GM12891 (cell line): ENCODE measurements at places on chromosomes 3 and 15.
A peak's percentile ranks its signal among the peaks of the same experiment; 100 is the strongest.

- DNase-seq, result peak; percentile 91
These were observed 35.8 kb downstream of the CPN2 start for GRCh38 chr3:194315088-194315964.

- DNase-seq, result no peak
These were observed 32.6 kb downstream of the CCNB2 start for GRCh38 chr15:59137566-59137965.

DNA sequence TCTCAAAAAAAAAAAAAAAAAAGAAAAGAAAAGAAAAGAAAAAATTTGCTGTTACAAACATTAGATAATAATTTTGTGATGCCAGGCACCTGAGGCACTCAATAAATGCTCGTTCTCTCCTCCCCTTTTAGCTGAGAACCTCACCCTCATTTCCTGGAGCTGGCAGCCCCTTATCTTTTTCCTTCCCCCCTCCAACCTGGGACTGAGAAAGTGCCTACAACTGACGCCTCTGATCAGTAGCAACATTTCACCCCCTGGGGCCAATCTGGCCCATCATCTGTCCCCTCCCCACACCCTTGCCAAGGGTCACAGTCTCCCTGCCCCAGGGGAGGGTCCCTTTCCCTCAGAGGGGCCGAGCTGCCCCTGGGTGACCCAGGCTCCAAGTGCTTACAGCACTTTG is 12.6 kb upstream of the RNU6-1 start:
- no peak for DNase-seq

GRCh38 chr3:30864836-30865235 is 29.6 kb downstream of the GADL1 start:
- DNase-seq, result no peak

DNA sequence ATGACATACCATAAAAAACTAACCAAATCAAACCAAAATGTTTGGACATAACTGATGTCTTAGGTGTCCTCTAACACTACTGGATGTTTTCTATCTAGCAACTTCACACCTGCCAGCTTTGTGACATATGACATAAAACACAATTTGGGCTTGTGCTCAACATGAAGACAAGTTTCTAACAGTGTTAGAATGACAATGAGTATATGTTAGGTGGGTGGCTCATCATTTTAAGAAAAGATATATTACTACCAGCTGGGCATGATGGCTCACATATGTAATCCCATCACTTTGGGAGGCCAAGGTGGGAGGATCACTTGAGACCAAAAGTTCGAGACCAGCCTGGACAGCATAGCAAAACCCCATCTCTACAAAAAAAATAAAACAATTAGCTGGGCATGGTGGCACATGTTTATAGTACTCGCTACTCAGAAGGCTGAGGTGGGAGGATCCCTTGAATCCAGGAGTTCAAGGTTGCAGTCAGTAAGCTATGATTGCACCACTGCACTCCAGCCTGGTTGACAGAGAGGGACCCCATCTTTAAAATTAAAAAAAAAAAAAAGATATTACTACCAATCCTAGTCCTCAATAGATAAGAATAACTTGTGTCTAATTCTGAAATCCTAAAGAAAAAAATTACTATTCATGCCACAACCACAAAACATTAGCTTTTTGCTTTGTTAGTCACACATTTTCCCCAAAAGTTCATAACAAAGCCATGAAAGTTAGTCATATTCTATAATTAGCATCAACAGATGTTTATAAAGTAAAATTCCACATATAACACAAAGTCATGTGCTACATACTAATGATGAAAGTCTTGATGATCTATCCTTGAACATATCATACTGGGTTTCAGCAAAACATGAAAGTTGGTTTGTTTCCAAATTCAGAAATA is 59.9 kb downstream of the LRRFIP2 start:
- DNase-seq, result no peak
